ENCODE measurements at places on chromosomes 7 and 10.

GRCh38 chr10:61592581-61592980 is 70.1 kb upstream of the CABCOCO1 start:
- no peak for DNase-seq

DNA sequence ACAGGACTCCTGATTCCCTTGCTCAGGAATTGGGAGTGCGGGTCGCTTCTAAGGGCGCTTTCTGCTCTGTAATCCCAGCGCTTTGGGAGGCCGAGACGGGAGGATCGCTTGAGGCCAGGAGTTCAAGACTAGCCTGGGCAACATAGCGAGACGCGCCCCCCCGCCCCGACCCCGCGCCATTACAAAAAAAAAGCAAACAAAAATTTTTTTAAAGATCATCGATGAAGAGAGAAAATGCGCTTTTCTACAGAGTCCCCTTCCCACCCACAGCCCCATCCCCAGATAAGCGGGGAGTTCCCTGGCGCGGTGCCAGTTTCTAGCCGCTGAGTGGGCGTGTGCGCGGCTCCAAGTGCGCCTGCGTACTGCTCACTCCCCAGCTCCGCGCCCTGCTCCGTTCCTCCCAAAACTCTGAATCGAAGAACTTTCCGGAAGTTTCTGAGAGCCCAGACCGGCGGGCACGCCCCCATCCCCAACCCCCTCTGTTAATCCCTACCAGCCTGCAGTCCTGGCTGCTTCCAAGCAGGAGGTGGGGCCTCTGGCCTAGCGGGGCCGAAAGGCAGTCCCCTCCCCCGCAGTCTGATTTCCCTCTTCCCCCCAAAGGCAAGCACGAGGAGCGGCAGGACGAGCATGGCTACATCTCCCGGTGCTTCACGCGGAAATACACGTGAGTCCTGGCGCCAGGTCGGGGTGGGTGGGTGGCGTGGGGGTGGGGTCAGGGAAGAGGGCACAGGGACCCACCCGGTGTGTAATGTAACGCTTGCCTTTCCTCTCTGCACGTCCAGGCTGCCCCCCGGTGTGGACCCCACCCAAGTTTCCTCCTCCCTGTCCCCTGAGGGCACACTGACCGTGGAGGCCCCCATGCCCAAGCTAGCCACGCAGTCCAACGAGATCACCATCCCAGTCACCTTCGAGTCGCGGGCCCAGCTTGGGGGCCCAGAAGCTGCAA is 1.0 kb downstream of the HSPB1 start:
- peak; percentile 53 for DNase-seq

DNA sequence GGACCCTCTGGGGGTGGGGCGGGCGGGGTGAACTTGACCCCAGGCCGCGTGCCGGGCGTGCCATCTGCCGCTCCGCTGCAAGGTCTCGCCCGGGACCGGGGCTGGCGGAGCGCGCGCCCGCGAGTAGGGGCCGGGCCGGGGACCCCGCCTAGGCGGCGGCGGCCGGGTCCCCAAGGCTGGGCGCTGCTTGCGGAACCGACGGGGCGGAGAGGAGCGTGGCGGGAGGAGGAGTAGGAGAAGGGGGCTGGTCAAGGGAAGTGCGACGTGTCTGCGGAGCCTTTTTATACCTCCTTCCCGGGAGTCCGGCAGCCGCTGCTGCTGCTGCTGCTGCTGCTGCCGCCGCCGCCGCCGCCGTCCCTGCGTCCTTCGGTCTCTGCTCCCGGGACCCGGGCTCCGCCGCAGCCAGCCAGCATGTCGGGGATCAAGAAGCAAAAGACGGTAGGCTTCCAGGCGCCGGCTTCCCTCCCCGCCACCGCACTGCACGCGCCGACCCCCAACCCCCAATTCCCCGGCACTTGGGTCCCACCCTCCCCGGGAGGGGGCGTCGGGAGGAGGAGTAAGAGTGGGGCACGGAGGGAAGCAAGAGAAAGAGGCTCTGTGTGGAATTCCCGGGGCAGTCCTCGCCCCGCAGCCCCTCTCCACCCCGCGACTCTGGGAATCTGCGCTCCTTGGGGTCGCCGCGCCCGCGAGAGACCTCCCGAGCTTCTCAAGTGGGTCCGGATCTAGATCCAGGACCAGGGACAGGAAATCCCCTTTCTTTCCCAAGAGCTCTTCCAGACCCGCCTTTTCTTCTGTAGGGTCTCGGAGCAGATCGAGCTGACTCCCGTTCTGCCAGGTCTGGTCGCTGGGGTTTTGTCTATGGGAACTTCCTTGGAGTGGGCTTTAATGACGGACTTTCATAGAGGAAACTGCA is at the start of gene PAPSS2:
TSS of gene PAPSS2 (plus strand) at position 308 of the 913 bp plus-strand sequence. CDS start at position 412, 104 bp downstream.
- DNase-seq: peak; percentile 21

GRCh38 chr10:103555712-103556111 is 62.2 kb downstream of the NEURL1 start:
- DNase-seq: no peak

DNA sequence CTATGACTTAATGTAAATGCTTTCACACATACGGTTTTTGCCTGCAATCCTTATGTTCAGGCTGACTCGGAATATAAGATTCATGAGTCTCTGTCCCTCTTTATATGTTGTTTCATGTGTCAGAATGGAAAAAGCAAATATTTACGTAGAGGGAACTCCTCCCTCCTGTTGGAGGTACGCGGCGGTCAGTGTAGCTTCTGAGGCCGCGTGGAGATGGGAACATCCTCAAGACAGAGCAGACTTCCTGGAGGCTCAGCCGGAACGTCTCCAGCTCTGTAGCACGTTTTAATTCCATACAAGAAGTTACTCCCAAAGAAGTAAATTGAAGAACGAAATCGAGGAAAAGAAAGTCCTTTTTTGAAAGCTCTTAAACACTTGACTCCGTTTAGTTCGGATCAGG is 248.3 kb downstream of the EBF3 start:
- no peak for DNase-seq

DNA sequence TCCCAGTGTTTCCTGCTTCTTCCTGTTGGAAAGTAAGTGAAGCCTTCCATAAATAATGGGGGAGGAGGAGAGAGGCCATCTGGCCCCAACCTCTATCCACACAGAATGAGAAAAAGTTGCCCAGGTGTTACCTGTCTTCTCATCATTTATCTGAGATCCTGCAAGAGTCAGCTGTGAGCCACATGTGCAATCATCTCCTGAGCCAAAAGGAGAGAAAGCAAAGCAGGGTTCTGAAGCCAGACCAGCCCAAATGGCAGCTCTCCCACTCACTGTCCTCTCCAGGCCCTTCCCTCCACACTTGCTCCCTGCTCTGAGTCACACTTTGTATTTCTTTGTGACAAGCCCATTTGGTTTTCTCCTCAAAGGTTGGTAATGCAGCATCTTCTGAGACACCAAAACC is 65.9 kb downstream of the FAM204A start:
- DNase-seq: no peak

DNA sequence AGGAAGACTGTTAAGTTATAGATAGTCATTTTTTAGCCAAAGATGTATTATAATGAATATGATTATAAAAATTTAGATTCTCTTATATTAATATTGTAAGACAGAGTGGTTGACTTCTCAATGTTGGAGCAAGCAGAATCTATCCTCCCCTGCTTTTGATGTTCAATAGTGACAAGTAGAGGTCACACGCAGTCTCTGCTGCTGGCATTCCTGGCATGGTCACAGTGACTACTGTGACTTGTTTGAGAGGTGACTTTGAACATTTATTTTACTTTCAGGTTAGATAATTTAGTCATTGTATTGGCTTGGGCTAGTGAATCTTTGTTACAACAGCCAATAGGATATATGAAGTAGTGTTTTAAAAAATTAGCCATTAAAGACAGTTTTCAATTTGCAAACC is 13.7 kb upstream of the CD36 start:
- DNase-seq: no peak

DNA sequence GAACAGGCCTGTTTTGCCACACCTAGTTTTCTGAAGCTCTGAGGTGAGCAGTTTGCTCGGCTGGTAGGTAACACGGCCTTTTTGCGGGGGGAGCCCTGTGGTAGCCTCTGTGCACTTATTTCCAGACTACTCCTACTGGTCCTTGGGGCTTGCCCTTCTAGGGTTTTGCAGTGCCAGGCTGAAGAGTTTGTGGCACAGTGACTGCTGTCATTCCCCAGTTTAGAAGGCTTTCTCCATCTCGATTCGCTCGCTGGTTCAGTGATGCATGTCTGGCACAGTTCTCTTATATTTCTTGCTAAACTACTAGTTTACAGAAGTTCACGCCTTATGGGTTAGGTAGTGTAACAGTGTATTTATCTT is 711 bp downstream of the KIF20B start:
- DNase-seq: no peak

DNA sequence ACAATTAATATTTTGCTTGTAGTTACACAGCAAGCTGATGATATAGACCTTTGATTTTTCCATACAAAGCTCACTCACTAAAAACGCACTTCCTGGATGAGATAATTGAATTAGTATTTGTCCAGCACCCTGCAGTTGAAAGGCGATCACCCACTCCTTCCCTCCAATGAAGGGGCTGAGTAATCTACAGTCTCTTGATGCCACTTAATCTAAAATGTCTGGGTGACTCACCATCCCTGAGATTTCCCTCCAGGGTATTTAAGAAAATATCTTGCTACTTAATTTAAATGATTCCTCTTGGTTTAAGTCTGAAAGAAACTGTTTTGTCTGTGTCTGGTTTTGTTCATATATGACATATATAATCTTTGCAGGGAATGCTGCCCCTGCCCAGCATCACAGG is 515.3 kb downstream of the GRID1 start:
- DNase-seq: no peak

GRCh38 chr10:86282664-86283465 is 83.7 kb downstream of the GRID1 start:
- DNase-seq: no peak

DNA sequence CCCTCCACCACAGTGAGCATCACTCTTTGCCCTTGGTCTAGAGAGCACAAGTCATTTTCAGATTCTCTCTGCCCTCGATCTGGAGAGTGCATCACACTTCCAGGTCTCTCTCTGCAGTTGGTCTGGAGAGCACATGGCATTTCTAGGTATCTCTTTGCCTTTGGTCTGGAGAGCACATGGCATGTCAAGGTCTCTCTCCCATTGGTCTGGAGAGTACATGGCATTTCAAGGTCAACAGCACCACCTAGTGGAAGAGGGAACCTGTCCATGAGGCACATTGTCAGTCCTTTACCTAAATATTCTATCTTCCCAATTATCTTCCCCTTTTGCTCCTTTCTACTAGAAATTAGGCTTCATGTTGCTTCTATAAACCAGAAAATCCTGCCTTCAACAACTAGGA is 1139.4 kb downstream of the XPNPEP1 start:
- DNase-seq: no peak

- DNase-seq: no peak
Observed at GRCh38 chr10:61960396-61961120, 59.1 kb downstream of the ARID5B start.

DNA sequence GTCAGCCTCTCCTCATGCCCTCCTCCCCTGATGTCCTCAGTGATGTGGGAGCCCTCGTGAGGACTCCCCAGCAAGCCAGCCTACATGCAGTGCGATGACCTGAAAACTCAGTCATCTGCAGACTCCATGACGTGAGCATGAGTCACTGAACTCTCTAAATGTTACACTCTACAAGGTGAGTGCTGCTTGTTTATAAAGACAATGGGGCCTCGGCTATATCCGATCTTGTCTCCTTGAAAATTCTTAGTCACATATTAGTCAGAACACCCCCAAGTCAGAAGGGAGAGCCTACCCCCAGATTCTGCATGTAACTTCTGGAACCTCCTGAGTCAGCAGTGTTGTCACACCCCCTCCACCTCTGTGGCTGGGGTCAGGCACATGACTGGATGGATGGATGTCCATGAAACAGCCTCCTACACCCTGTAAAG is 673.8 kb downstream of the INHBA start:
- DNase-seq: no peak

DNA sequence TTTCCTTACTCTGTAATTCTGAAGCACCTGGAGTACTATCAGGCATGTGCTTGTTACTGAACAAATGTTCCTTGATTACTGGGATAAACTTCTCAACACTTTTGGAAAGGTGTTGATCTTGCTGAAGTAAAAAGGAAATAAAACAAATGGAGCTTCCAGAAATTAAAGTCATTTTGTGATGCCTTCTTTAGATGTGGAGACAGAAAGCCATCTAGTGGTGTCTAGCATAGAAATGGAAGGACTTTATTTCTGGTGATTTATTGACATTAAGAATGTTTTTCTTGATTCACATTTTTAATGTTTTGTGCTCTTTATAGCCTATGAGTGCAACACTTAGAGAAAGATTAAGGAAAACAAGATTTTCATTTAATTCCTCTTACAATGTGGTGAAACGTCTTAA is 1.4 kb downstream of the SFR1 start:
- DNase-seq: no peak

DNA sequence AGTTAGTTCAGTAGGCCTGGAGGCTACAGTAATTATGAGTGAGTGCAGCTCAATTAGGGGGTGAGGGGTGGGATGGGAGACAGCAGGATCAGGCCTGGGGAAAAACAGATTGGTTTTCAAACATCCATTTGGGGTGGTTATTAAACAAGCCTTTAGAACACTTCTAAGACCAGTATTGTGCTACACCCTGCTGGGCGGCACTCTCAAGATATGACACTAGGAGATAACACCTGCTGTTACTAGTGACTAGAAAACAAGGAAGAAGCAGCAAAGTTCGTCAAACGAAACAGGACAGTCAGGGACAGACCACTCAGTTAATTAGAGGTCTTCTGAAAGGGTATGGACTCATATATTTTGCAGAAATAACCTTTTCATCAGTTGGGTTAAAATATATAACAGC is 353.6 kb downstream of the PTEN start:
- DNase-seq: no peak

DNA sequence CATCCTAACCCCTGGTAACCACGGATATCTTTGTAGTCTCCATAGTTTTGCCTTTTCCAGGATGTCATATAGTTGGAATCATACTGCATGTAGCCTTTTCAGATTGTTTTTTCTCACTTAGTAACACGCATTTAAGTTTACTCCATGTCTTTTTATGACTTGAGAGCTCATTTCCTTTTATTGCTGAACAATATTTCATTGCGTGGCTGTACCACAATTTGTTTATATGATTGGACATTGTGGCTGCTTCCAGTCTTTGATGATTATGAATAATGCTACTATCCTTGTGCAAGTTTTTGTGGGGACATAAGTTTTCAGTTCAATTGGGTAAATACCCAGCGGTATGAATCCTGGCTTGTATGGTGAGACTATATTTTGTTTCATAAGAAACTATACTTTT is 60.8 kb downstream of the AOAH start:
- no peak for DNase-seq

GRCh38 chr10:75542906-75543305 is 111.5 kb downstream of the LRMDA start:
- DNase-seq: no peak
